Left ventricle myocardium superior (tissue), 1 donor: ENCODE measurements at places on chromosomes 7 and 10. TPM values are rescaled to one million over a fixed set of nuclear protein-coding genes. Genes with fewer than 3 reads are reported as not detected.

The CDHR3 gene
- 0.89 TPM for total RNA-seq

The TCAF2 gene
- total RNA-seq = 0.52 TPM

The NUTM2B gene
- 1.2 TPM for total RNA-seq

The INHBA gene
- 1.5 TPM for total RNA-seq

The CCDC172 gene
- not detected for total RNA-seq

The TRIM50 gene
- 0.30 TPM for total RNA-seq

The TMEM72 gene
- total RNA-seq = not detected

The GBX1 gene
- 1.5 TPM for total RNA-seq

The SMKR1 gene
- total RNA-seq = not detected

The POM121L12 gene
- total RNA-seq = not detected

DNA sequence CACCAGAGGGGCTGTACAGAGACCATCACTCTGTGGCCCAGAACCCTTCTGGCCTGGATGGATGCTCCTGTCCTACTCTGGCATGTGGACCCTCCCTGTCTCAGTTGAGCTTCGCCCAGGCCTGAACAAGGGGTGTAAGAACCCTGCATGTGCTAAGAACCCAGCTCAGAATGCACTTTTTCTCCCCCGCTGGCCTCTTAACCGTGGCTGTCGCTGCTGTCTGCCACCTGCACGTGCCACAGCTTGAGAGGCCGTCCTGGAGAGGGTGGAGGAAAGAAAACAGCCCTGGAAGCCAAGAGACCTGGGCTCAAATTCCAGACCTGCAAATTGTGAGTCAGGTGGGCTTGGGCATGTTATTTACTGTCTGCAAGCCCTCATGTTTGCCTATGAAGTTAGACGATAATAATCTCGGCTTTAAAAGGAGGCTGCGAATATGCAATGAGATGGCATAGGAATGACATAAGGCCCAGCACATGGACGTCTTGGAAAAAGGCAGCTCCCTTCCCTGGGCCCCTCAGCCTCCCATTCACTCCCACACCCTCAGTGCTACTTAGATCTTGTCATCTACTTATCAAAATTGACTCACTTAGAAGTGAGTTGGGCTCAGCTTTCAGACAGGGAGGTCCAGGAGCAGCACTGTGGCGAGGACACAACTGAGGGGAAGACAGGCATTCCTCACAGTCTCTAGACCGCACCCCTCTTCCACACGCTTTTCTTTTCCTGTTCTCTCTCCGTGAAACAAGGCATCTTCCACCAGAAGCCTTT lies 31.4 kb downstream of the FIGNL1 start:
- DNase-seq = no peak

- DNase-seq = no peak
These were observed 10.3 kb downstream of the SEC31B start for GRCh38 chr10:100509241-100509840.

DNA sequence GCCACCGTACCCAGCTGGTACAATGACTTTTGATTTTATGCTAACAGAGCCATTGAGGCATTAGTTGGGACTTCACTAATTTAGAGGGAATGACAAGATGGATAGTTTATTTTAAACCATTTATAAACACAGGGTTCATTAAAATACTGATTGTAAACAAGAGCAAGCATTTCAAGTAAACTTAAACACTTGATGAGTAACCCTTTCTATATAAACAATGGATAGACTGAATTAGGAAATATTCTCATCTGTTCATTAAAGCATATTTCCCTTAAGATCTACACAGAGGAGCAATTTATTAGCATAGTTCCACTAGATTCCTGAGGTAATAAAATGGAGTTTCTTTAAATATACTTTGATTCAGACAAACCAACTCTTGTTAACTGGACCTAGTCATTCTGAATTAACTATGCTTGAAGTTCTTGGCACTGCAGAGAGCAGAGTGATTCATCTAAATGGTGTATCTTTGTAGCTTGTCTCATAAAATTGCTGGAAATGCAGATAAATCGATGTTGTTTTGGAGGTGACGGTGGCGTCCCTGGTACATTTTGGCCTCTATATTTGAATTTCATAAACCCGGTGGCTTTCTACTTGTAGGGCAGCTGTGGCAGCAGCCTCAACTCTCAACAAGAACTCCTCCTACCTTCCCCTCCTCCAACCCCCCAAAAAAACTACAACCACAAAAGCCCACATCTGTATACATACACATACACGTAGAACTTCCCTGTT lies 15.4 kb upstream of the VDAC2 start:
- DNase-seq = no peak

DNA sequence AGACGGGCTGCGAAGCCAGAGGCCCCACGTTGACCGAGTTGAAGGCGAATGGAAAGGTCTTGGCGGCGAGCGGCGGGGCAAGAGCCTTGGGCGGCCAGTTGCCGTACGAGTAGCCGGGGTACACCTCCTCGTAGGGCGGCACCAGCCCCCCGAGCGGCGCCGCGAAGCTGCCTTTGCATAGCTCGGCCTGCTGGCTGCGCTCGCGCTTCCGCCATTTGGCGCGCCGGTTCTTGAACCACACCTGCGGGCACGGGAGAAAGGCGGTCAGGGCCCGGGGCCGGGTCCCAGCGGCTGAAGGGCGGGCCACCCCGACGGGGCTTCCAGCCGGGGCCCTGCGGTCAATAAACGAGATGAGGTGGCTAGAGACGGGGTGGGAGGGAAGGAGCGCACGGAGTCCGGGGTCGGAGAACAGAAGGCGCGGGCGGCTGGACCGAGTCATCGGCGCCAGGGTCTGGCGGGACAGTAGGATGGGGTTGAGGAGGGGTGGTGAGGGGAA lies 4.8 kb downstream of the ELOVL3 start:
- DNase-seq = peak; percentile 68

DNA sequence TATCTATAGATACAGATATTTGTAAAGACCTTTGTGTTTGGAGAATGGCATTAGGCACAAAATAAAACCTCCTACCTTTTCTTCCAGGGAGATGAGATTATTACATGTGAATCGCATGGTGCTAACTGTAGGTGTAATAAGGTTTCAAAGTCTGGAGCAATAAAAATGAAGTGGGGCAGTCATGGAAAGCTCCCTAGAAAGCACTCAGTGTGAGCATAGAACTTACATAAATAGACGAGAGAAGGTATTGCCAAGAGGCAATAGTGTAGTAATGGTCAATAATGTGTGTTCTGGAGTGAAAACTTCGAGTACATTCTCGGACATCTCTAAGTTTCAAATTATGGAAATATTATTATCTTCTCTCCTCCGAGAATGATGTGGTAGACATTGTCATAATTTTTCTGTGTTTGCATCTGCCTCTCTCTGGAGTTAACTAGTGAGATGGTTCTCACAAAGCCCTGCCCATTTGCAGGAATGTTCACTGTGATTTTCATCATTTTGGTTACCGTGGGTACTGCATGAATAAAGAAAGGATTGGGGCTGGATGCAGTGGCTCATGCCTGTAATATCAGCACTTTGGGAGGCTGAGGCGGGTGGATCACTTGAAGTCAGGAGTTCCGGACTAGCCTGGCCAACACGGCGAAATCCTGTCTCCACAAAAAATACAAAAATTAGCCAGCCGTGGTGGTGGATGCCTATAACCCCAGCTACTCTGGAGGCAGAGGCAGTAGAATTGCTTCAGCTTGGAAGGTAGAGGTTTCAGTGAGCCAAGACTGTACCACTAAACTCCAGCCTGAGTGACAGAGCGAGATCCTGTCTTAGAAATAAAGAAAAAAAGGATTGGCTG lies 10.6 kb downstream of the VIM start:
- no peak for DNase-seq

DNA sequence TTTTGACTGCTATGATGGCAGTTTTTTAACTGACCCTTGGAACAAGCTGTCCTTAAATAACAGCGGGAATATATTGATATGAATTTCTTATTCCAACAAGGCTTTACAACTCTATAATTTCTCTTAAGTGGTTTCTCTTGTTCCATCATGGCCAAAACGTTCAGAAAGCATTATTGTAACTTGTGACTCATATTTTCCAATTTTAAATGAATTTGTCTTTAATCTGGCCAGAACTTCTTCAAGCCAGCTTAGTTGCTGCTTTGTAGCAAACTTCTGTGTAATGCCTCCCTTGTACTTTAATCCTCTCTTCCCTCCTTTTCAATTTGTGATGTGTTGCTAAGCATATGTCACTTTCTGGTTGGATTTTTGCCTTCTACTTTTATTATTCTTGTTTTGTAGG lies 271.9 kb downstream of the KIF20B start:
- DNase-seq = no peak

DNA sequence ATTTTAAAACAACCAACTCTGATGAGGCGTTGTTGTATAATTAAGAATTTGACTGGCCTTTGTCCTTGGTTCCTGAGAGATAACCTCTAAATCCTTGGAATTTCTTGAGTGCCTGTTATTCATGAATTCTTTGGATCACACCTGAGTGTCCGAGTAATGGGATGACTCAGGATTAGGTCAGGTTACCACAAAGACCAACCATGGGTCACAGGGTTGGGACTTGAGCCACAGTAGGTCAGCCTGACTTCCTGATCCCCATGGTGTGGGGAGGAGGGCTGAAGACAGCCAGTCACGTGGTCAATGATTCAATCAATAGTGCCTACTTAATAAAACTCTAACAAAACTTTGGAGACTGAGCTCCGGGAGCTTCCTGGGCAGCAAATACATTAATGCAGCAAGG lies 192.5 kb downstream of the GFRA1 start:
- DNase-seq = no peak

- DNase-seq = no peak
These were observed 124.2 kb upstream of the PCGF5 start for GRCh38 chr10:91096274-91096673.

DNA sequence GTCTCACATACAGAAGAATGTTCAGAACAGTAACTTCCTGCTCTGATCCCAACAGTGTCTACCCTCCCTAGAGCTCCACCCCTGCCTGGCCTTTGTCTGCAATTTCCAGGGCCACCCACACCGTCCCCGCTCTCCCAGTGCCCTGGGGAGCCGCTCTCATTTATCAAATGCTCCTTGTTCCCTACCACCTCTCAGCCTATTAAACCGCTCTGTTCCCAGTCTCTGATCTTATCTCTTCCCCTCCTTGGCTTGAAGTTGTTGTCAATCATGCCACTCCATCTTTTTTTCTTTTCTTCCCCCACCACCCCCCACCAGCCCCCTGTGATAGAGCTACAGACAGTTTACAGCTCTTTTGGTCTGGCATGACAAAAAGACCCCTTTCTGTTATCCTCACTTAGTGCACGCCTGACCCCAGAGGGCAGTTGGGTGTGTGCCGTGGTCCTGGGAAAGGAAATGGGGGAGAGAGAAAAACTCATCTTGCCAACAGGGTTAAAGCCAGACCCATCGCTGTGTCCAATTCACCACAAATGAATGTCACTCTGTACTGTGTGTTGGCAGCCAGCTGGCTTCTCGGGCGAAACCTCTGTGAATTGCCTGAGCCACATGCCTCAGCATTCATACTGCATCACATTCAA lies 28.8 kb upstream of the HECTD2 start:
- peak; percentile 43 for DNase-seq

DNA sequence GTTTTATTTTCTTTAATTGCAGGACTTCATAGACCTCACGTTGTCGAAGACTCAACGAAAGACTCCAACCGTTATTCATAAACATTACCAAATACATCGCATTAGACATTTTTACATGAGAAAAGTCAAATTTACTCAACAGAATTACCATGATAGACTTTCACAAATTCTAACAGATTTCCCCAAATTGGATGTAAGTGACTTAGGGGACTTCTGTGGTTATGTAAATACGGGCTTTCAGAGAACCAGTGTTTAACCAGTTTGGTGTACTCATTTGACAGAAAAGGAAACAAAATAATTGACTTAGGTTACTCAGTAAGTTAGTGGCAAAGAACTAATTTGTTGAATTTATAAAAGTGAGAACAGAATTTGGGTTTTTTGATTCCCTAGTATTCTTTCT lies 4.2 kb downstream of the GTPBP4 start:
- no peak for DNase-seq

DNA sequence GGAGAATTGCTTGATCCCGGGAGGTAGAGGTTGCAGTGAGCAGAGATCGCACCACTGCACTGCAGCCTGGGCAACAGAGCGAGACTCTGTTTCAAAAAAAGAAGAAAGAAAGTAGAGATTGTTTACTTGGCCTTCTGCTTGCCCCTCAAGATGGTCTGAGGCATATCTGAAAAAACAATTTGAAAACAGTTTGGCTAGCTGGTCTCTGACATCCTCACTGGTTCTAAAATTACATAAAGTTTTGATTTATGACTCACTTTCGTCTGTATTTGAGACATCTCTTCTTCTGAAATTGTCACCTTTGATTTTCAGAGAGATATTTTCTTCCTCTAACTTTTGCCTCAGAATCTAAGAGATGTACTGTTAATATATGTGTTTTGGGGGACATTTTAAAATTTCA lies 49.6 kb upstream of the HELLS start:
- no peak for DNase-seq

DNA sequence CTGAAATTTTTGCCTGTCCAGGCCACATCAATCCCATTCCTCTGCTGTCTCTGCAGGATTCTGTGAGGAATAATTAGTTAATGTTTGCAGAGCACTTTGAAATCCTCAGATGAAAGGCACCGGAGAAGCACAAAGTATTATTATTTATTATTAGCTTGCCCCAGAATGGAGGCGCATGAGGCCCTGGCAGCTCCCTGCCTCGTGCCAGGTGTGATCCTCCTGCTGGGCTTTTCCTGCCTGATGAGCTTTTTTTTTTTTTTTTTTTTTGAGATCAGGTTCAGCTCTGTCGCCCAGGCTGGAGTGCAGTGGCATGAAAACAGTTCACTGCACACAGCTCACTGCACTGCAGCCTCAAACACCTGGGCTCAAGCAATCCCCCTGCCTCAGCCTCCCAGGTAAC lies 65.2 kb downstream of the TCF7L2 start:
- no peak for DNase-seq

- DNase-seq = peak; percentile 29
These were observed 70.4 kb upstream of the DNAJB12 start for GRCh38 chr10:72425133-72425532.

- no peak for DNase-seq
These were observed 47.7 kb upstream of the INPP5A start for GRCh38 chr10:132489704-132490534.

DNA sequence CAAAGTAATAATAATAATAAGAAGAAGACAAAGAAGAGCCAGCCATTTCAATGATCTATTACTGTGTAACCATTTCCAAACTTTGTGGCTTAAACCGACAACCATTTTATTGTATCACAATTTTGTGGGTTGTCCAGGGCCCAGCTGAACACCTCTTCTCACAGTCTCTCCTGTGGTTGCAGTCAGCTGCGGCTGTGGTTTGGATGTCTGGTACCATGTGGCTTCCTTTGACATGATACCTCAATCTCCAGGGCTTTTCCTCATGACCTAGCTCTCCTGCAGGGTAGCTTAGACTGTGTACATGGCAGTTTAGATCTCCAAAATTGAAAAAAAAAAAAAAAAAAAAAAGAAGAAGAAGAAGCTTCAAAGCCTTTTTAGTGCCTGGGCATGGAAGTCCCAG lies 72.6 kb upstream of the NFKB2 start:
- no peak for DNase-seq

GRCh38 chr7:117835016-117835664 lies 38.1 kb downstream of the CTTNBP2 start:
- no peak for DNase-seq
